ENCODE measurements at places on chromosomes 3 and 15.
A peak's percentile ranks its signal among the peaks of the same experiment; 100 is the strongest.

GRCh38 chr3:178129109-178129508 lies 407.1 kb upstream of the KCNMB2 start:
- no peak for DNase-seq

- DNase-seq, result no peak
Measured at GRCh38 chr15:54046093-54046492, 67.9 kb downstream of the UNC13C start.

DNA sequence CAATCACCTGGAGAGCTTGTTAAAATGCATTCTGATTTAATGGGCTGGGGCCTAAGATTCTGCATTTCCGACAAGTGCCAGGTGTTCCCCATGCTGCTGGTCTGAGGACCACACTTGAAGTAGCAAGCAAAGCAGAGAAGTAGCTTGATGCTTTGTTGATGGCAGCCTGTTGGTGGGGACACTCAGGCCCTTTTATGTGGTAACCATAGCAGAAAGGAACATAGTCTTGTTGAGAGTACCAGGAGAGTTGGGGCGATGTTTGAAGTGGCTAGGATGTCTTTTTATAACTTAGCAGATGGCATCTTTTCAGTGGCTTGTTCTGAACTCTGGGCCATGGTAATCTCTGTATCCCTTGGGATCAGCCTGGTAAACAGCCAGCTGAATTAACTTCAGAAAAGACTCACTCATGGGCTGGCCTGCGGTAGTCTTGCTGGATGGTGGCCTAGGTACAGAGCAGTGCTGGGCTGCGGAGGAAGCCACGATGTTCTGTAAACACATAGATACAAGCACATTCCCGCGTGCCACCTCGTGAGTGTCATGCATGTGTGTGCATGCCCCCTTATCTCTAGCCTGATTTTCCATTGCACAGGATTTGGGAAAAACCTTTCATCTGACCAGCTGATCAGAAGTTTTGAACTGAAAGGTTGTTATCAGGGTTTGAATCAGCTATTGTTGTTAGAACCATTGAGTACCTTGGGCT lies 292.4 kb upstream of the LRRFIP2 start:
- peak; percentile 35 for DNase-seq

GRCh38 chr15:89299896-89300295 lies 34.7 kb downstream of the POLG start:
- DNase-seq, result no peak

- no peak for DNase-seq
Measured at GRCh38 chr3:147173257-147173656, 233.1 kb downstream of the ZIC4 start.

GRCh38 chr15:80518522-80518921 lies 114.3 kb downstream of the ARNT2 start:
- DNase-seq, result no peak

GRCh38 chr15:58475573-58476524 lies 44.1 kb downstream of the LIPC start:
- peak; percentile 74 for DNase-seq

- DNase-seq, result no peak
Measured at GRCh38 chr3:136078421-136079364, 113.2 kb downstream of the PPP2R3A start.

DNA sequence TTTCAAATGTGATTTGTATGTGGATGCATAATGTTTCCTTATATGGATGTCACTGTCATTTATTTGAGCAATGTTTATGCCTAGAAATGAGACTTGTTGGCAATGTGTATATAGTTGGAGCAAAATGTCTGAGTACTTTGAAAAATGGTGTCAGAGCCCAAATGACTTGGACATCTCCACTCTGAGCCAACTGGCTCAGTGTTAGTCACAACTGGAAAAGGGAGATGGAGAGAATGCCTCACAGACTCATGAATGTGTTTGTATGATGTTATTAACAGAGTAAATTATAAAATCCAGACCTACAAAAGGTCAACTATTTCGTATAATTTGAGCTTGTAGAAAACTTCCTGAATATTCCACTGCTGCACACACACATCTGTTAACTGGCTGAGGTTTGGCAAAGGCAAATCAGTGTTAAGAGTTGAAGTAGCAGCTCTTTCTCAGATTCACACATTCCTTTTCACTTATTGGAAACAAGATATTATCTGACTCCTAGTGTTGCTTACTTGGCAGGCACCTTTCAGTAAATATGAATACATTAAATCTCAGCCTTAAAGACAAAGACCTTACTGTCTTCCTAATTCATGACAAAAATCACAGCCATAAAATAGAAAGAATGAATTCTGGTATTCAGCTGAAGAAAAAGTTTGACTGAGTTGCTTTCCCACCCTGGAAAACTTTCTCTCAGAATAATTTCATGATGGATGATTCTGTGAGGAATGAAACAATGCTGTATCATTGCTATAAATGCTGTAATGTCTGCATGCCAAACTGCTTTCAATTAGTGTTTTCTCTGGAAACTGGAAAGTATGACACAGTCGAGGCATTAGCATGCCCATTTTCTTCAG lies 27.0 kb downstream of the ADIPOQ start:
- no peak for DNase-seq

GRCh38 chr15:76098685-76099084 lies 38.9 kb downstream of the TMEM266 start:
- DNase-seq, result no peak

DNA sequence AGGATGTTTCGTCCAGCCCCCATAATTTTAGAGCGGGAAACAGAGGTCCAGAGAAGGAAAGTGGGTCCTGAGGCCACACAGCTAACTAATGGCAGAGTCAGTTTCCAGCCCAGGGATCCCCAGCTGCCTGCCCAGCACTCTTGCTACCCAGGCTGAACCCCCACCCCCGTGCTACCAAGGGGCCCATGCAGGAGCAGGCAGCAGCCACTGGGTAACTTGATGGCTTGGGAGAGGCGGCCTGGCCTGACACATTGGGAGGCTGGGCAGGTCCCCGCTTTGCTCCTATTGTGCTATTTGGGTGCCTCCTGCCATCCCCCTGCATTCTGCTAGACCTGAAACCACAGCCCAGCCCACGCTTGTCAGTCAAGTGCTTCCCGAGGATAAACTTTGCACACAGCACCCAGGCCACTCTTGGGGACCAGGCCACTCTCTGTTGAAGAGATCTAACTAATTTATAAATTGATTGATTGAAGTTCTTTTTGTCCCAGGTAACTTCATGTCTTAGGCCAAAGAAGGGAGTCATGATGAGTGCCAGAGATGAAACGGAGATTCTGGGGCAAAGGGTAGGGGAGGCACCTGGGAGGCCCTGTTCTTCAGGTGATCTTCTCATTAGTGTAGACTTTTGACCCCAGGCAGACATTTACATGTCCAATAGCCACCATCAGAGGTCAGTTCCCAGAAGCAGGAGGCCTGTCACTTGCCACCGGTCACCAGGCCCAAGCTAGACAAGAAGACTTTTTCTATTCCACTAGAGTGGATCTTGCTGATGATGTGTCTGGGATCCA lies 7.0 kb downstream of the PAK6 start:
- DNase-seq, result no peak

DNA sequence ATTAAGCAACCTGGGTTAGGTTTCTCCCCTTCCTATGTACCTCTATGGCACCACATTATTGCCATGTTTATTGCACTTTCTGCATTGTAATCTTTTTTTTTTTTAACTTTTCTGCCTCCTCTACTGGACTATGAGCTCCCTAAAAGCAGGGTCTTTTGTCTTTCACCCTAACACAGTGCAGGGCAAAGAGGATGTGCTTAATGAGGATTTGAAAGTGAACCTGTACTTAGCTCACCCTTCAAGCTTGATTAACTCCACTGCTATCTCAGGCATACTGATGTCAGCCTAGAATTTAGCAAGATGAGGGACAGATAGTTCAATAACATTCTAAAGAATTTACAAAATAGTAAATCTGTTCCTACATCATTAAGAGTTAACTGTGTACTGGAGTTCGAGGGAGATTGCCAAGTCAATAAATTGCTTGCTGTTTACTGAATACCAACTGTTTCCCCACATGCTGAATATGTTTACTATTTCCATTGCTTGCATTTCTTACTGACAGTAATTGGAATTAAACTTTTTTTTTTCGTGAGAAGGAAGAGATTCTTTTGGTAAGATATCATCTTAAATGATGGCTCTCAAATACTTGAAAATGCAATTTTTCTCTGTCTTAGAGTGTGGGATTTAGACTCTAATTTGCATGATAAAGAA lies 15.7 kb upstream of the PPARG start:
- DNase-seq, result no peak

DNA sequence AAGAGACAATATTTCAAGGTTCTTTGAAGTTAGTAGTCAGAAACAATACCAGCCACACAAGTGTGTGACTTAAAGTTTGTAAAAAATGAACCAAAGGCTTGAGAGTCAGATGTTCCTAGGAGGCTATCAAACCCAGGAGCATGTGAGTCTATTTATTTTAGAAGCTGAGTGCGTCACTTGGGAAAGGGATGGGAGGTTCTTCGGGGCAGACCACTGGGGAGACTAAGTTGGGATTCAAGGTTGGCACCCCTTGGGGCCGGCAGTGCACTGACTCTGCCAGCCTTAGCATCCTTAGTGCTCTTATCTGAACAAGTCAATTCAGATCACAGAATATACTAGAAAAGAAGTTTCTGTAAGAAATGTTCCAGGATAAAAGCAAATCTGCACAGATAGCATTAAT lies 50.1 kb upstream of the POLR2M start:
- no peak for DNase-seq

GRCh38 chr3:105764378-105765307 lies 104.2 kb downstream of the CBLB start:
- DNase-seq, result no peak

DNA sequence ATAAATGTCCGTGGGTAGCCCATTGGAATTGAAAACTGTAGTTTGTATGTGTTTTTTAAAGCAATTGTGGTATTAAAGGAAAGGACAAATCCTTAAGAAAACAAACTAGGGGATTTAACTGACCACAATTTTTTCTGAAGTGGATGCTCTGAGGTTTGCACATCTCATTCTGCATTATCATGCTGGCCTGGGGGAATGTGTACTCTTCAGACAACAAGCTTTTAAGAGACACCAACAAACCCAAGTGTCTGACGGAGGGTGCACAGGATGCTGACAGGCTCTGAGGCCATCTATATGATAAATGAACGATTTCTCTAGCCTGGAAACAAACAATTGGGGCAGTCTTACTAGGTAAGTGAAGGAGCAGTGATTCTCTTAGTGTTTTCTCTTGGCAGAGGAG lies 9.1 kb downstream of the LINS1 start:
- DNase-seq, result no peak

DNA sequence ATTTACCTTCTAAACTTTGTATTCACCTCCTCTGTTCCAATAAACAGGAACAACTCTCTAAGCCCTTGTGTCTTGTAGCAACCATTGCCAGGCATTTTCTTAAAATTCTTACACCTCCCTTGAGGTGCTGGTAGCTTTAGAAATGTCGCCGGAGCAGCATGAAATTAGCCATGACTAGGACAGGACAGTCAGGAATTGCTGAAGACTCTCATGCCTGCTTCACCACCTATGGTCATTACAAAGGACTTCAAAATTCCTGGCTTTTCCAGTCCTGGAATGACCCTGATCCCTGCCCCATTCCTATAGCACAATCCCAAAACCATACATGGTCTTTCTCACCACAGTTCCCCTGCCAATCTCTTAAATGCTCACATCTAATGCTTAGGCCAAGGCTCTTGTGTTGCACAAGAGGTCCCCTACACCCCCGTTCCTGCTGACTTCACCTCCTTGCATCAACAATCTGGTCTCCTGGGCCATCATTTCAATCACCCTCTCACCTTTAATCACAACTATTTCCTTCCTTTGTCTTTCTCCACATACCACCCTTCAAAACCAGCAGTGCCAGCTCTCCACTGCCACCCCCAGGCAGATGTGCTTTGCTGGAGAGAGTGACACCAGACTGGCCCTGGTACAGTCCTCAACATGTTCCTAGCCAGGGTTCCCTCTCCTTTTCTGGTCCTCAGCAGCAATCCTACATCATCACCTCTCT lies 113.2 kb upstream of the TJP1 start:
- DNase-seq, result no peak

GRCh38 chr3:47016086-47016933 lies 36.8 kb downstream of the NBEAL2 start:
- no peak for DNase-seq

DNA sequence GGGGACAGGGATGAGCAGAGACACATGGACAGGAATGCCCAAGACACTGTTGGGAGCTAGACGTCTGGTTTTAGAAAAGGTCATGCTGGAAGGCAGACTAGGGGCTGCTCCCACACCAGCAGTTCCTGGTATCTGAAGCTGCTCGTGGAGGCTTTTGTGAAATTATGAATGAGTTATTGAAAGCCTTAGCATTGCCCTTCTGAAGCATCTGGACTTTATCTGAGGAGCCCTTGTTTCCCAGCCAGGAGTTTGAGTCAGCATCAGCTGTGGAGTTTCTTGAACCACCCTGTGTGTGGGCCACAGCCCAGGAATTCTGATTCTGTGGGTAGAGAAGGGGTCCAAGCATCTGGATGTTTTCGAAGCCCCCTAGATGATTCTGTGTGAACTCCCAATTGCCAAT lies 258.7 kb downstream of the SLCO3A1 start:
- DNase-seq, result no peak

DNA sequence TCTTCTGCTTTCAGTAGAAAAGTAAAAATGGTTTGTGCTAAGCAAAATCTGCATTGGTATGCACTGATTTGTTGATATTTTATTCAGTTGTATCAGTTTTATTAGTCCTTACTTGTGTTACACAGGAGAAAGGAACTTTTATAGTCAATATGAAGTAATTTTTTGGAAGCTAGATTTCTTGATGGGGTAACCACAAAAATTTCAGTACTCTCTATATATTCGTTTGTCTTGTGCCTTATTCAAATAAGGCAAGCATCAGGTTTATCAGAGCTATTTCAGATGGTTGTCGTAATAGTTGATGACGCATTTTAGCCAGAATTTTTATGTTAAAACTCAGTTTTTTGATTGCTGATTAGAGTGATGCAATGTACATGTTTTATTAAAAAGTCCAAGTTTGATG lies 50.7 kb upstream of the NIPA1 start:
- DNase-seq, result no peak

- no peak for DNase-seq
Measured at GRCh38 chr15:69608661-69609060, 156.0 kb downstream of the RPLP1 start.

DNA sequence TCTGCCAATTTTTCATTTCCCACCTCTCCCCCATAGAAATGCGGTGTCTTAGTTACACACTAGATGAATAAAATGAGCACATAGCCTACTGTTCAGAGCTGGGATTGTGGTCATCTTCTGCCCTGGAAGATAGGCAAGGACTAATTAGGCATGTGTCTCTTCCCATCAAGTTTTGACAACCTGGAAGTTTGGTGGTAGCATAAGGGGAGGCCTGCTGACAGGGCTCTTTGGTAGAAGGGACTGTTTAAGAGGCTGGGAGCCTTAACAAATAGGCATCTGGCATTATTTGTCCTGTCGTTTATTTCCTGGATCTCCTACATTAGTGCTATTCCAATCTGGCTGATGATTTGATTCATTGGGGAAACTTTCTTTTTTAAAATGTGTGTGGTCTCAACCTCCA lies 512.3 kb downstream of the ZNF385D start:
- no peak for DNase-seq

GRCh38 chr15:93144463-93145236 lies 55.6 kb upstream of the RGMA start:
- DNase-seq, result no peak

- no peak for DNase-seq
Measured at GRCh38 chr3:195274259-195274966, 3.5 kb upstream of the XXYLT1 start.

GRCh38 chr15:43544266-43544665 lies 26.9 kb downstream of the MAP1A start:
- DNase-seq, result no peak

Measured in NCI-H510A (cell line).